Endothelial cell of umbilical vein (primary cell): ENCODE measurements at places on chromosomes 2 and 18. TPM values are rescaled to one million over a fixed set of nuclear protein-coding genes. Genes with fewer than 3 reads are reported as not detected.

KRTCAP3 gene
- 2.1 and 2.2 TPM in 2 replicates for polyA plus RNA-seq

CDH7 gene
- polyA plus RNA-seq, result not detected in 2 replicates

SLC38A11 gene
- polyA plus RNA-seq, result not detected in 2 replicates

CTLA4 gene
- polyA plus RNA-seq, result not detected in 2 replicates

DNAH6 gene
- 0.03 TPM in 1 of 2 replicates, not detected in the other for polyA plus RNA-seq

RAX gene
- not detected in 2 replicates for polyA plus RNA-seq

CNGA3 gene
- polyA plus RNA-seq, result not detected in 2 replicates

MOB1A gene
- 21.5 and 25.3 TPM in 2 replicates for polyA plus RNA-seq

DNA sequence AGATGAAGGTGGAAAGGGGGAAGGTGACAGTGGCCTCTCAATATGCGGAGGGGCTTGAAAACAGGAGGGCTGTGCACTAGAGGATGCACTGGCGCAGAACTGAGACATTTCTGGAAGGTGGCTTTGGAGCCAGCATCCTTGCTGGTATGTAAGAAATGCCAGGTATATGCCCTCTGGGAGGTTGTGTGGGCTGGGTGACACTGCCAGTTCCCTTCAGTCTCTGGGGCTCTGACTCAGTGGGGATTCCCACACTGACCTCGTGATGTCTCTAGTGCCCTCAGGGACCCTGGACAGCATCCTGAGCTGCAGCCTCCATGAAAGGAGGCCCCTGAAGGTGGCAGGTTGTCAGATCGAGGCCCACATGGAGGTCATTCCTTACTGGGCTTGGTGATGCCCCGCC lies 74.0 kb downstream of the AGAP1 start:
- no peak for DNase-seq

DNA sequence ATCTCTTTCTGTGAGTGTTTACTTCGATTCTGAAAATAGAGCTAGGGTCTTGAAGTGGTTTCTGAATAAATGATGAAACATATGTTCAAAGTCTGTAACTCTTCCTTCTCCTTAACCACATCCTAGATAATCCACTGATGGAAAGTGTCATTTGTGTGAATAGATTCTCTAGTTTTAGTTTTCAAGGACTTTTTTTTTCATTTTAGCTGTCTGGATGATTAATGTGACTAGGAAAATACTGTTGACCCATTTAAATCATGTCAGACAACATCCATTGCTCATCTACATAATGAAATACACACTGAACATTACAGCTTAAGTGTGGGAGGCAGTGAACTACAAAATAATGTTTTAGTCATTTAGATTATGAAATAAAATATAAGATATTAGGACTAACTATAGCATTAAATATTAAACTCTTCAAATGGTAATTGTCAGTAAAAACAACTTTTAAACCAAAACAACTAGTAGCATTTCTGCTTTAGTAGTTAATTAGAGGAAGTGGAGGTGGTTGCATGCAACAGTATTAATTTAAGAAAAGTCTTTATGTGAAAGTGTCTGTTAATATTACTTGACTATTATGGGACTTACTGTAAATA lies 39.1 kb upstream of the DLX1 start:
- DNase-seq, result no peak

DNA sequence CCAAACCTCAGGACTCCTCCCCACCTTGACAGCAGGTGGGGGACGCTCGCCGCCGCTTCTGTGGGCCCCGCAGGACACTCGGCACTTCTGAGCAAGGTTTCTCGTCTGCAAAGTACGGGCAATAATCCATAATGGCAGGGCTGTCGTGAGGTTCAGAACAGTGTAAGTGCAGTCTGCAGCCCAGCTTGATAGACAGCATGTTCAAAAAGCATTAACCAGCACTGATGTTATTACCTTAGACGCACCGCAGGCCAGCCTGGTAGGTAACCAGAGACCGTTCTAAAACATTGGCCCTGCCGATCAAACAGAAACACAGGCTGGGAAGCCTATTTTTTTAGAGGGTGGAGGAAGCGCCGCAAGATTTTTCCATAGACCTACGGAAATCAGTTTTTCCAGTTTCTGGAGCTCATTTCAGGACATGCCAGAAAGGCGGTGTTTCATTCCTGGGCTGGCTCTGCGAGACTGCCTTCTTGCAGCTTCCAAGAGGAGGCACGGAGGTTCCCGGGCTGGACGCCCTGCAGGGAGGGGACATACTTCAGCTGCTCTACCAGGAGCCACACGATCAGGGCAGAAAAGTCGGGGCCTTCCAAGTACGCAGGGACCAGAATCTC lies 148.7 kb downstream of the TPO start:
- DNase-seq, result no peak

GRCh38 chr2:236008006-236008405 lies 160.2 kb downstream of the GBX2 start:
- DNase-seq, result no peak

GRCh38 chr2:69013840-69014821 lies 1.2 kb downstream of the ANTXR1 start:
- peak; percentile 27 for DNase-seq

GRCh38 chr2:186605041-186605440 lies 15.2 kb downstream of the ITGAV start:
- peak; percentile 84 for DNase-seq

- DNase-seq, result no peak
These were observed 93.8 kb downstream of the COLEC12 start for GRCh38 chr18:406677-407076.

- peak; percentile 10 for DNase-seq
These were observed 32.6 kb downstream of the CNGA3 start for GRCh38 chr2:98378901-98379300.

DNA sequence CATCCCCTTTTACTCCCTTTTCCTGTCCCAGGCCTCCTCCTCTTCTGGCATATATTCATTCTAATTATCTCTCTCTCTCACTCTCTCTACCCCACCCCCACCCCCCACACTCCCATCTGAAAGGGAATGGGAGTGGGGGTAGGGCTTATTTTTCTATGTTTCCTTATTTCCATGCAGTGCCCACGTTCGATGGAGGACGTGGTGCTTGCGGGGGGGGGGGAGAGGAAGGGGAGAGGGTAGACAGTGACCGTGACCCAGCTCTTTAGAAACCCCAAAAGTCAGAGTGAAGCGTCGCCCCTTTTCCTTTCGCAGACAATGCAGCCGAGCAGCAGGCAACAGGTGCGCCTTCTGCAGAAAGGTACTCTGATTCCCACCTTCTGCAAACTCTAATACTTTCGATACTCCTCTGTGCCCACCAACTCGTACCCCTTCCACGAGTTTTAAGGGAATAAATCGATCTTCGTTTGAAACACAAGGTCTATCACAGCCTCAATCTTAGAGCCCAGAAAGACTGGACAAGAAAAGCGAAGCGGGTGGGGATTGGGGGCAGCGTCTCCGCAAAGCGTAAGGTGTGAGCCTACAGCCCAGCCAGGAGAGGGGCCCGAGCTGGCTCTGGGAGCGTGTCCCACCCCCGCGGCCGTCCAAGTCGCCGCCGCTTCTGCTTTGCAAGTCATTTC lies 891 bp upstream of the NR4A2 start:
- DNase-seq, result no peak

DNA sequence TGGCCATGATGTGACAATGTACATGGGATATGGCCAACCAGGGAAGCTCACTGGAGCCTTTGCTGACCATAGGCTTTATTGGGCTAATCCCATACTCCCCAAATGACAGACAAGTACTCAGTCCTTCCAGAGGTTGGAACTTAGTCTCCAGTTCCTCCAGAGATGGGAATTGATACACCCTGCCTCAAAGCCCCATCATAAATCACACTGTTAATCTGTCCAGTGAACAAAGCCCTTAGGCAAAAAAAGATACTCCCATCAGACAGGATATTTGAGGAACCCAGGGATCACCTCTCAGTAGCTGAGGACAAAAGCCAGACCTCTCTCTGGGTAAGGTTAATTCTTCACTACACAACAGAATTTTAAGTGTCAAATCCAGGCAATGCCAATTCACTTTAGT lies 247.5 kb upstream of the CDH20 start:
- DNase-seq, result no peak

DNA sequence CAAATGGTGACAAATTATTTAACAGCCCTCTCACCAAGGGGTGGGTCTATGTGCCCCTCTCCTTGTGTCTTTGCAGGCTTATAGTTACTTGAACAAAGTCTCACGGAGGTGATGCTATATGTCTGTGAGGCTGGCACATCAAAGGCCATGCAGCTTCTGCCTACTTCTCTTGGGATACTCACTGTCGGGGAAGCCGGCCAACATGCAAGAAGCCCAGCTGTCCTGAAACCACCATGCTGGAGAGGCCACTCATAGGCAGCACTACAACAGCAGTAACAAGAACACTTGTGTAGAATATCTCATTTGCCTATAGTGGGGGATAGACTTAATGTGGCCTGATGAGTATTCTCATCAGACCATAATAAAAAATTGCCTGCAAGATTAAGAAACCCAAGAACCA lies 233.7 kb upstream of the NCKAP5 start:
- no peak for DNase-seq
